Stomach (tissue), 19 donors: ENCODE measurements at places on chromosomes 12 and 14. TPM values are rescaled to one million over a fixed set of nuclear protein-coding genes. Genes with fewer than 3 reads are reported as not detected.

The PAPLN gene
- polyA plus RNA-seq = 5.4 TPM

The TNFRSF1A gene
- 38.5 TPM for polyA plus RNA-seq

The RPS6KA5 gene
- polyA plus RNA-seq = 1.6 TPM

DNA sequence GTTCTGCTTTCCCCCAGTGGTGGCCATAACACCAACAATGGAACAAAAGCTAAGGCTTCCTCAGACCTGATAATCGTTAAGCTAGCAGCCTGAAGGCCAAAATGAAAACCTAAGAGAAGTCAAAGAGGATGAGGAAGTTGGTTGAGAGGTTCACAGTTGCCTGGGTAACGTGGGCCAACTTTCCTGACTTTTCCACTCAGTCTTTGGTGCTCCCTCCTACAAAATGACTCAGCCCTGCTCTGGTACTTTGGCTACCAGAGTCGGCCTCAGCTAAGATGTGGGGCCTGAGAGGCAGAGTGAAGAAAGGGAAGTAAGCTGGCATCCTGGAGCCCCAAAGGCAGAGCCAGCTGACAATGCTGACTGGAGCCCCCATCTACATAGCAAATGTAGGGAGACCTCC is 14.9 kb upstream of the FKBP11 start:
- DNase-seq = no peak

DNA sequence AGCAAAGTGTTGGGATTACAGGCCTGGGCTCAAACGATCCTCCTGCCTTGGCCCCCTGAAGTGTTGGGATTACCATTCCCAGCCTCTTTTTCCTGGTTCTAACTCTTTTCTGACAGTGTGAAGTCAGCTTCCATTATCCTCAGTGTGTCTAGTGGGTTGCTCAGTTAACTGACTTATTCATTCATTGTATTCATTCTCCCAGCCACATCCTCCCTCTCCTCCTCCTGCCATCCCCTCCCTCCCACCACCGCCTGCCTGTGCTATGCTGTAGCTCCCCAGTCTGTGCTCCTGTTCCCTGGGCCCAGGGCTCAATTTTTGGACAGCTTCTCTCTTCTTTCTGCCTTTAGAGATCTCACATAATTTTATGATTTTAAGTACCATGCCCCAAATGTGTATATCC is 19.4 kb downstream of the ATP6V0A2 start:
- no peak for DNase-seq

The GNB3 gene
- 2.8 TPM for polyA plus RNA-seq

The GPR132 gene
- 0.81 TPM for polyA plus RNA-seq

The CDH24 gene
- 4.0 TPM for polyA plus RNA-seq

GRCh38 chr12:124002021-124002644 is 29.1 kb downstream of the ZNF664 start:
- DNase-seq = no peak
